ENCODE measurements at places on chromosomes 2 and 18.
A peak's percentile ranks its signal among the peaks of the same experiment; 100 is the strongest.

- no peak for DNase-seq
Observed at GRCh38 chr2:163768881-163769695, 33.3 kb upstream of the FIGN start.

DNA sequence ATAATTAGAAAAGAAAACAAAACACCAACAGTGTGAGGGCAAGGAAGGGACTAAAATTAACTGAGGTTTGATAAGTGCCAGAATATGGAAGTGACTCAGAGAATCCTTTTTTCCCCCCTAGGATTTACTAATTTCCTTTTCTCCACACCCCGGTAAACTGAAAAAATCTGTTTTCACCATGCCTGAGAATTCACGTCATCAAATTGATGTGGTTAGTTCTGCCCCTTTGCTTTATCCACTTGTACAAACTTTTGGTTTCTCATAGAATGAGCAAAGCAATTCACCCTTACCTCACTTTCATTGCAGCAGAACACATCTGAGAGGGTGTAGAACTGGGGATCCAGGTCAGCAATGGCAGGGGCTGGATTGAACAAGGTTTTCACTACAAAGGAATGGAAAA is 57.8 kb downstream of the RBKS start:
- peak; percentile 67 for DNase-seq

- DNase-seq: no peak
Observed at GRCh38 chr2:221567809-221568208, 4.3 kb downstream of the EPHA4 start.

GRCh38 chr18:2891526-2892431 is 45.0 kb downstream of the EMILIN2 start:
- DNase-seq: no peak

DNA sequence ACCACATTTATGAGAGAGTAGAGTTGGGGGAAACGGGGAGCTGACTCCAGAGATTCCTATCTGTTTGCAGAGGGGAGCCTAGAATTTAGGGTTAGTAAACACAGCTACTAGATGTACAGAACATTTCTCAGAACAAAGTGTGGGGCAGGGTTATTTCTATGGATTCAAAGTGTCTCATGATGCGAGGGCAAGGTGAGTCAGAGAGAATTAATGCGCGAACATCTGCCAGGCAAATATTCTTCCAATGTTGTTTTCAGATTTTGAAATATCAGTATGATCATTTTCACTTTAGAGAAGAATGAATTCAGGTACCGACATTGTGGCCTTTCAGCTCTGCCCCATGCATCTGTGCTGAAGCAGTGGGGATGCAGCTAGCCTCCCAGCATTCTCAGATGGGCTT is 2.0 kb upstream of the DSEL start:
- no peak for DNase-seq

GRCh38 chr2:8378016-8378810 is 303.6 kb upstream of the ID2 start:
- no peak for DNase-seq

DNA sequence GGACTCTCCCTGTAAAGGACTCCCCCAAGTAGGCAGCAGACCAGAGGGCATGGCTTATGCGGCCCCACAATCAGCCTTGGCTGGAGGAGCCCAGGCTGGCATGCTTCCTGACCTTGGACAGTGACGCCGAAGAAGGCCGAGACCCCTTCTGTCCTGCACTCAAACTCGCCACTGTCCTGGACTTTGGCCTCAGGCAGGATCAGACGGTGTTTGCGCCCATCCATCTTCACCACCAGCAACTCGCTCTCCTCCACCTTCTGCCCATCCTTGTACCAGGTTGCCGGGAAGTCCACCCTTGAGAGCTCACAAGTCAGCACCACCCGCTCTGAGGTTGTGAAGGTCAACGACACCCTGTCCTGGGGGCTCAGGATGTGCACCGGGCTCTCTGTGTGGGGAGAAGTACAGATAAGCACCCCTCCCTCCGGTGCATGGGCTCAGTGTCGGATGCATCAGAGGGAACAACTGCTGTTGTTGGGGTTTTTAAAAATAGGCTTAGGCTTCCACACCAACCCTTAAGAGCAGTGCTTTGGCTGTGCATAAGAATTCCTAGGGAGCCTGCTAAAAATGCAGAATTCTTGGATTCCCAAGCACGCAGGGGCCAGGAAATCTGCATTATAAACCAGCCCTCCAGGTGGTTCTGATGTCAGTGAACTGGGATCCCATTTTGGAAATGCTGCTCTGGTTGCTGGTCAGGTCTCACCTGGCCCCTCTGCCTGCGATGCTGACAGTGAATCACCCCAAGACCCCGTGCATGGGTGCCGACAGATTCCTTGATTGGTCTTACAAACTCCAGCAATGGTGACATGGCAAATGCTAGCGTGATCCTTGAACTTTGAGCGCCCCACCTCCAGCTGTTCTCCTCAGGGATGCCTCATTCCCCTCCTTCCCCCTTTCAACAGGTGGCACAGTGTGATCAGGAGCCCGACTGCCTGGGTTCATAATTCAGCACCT is 5.9 kb downstream of the OBSL1 start:
- DNase-seq: no peak

DNA sequence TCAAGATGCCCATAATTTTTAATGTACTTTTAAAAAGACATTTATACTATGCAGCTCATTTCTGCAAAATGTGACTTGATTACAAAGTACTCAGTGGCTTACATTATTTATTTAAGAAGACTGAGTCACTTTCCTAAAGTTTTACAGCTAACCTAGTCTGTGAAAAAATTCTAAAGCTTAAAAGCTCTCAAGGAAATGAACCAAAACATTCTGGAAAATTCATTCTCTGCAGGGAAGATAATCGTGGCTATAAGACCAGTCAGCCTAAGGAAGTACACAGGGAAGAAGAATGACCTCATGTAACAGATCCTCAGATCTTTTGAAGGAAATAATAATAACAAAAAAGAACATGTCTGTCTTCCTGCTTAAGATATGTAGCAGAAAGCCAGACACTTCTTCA is 232.1 kb upstream of the STK17B start:
- DNase-seq: peak; percentile 14

DNA sequence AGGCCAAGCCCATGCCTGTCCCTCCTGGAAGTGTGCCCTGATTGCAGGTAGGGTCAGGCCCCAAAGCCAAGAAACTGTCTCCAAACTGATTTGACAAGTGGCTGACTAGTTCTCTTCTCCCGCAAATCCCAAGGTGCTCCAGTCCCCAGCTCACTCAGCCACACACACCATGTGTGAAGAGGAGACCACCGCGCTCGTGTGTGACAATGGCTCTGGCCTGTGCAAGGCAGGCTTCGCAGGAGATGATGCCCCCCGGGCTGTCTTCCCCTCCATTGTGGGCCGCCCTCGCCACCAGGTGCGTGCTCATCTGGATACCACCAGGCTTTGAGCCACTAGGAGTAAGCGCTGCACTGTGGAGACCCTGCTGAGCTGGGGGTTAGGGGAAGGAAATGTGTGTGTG is 8.3 kb downstream of the ACTG2 start:
- no peak for DNase-seq

GRCh38 chr2:117128461-117128860 is 686.0 kb upstream of the DDX18 start:
- no peak for DNase-seq

DNA sequence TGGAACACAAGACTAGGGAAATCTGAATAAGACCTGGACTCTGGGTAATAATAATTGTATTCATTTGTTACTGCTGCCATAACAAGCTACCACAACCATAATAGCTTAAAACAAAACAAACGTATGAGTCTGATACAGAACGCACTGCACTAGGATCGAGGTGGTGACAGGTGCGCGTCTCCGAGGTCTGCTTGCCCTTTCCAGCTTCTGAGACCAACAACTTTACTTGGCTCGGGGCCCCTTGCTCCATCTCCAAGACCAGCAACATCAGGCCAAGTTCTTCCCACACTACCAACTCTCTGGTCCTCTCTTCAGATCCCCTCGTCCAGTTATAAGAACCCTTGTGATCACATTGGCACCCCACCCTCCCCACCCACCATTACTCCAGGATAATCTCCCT is 42.8 kb downstream of the TBC1D8 start:
- no peak for DNase-seq

- DNase-seq: peak; percentile 12
Observed at GRCh38 chr2:157312866-157313486, 12.6 kb downstream of the ERMN start.

DNA sequence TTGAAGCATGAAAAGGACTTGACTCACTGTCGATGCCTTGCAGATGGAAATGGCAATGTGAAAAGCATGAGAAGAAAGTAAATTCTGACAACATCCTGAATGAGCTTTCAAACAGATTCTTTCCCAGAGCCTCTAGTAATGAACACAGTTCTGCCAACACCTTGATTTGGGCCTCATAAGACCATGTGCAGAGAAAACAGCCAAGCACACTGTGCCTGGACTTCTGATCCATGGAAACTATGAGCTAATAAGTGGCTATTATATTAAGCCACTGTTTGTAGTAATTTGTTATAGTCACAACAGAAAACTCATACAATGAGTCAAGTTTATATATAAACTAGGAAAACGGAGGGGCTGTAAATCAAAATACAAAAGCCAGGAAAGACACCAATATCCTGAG is 477.3 kb downstream of the MBD2 start:
- DNase-seq: no peak

- no peak for DNase-seq
Observed at GRCh38 chr2:111947219-111947618, 48.8 kb downstream of the MERTK start.

Measured in AG20443 (cell line).